ENCODE measurements at places on chromosomes 12 and 14.

DNA sequence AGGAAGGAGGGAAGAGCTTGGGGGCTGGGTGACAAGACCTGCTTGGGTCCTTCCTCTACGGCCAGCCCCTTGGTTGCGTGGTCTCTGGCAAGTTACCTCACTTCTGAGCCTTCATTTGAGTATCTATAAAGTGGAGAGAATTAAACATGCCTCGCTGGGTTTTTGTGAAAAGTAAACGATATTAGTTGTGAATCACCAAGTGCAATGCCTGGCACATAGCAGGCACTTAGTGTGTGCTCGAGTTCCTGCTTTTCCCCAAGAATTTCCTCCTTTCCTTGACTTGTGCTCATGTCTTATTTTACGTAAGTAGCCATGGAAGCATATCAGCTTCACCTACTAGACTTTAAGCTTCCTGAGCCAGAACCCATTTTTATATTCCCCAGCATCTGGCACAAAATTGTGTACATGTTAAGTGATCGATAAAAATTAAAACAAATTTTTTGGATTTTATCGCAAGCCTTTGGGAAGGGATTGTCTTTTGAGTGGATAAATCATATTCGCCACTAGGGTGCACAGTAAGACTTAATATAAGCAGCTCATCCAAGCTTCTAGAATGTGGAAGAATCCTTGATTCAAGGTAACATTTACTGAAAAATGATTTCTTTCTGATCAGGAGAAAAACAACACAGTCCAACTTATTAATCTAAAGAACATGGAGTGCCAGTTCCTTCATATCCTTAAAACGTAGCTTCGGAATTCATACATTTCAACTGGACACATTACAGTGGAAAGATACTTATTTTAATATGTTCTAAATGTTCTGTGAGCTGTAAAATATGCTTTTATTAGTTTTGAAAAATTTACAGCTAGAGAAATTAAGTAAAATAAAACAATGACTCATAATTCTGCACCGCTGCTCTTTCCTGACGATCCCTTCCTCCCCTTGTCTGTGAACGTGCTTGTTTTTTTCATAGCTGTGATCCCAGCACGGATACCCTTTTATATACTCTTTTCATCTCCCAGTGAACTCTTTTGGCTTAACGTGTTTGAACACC lies 62.0 kb downstream of the SLC25A47 start:
- no peaks in the 10 kb centered on the region for H3K4me1 ChIP-seq
- H3K27ac ChIP-seq, result no peak overlapping the region
- H3K27me3 ChIP-seq, result no peaks in the 10 kb centered on the region

DNA sequence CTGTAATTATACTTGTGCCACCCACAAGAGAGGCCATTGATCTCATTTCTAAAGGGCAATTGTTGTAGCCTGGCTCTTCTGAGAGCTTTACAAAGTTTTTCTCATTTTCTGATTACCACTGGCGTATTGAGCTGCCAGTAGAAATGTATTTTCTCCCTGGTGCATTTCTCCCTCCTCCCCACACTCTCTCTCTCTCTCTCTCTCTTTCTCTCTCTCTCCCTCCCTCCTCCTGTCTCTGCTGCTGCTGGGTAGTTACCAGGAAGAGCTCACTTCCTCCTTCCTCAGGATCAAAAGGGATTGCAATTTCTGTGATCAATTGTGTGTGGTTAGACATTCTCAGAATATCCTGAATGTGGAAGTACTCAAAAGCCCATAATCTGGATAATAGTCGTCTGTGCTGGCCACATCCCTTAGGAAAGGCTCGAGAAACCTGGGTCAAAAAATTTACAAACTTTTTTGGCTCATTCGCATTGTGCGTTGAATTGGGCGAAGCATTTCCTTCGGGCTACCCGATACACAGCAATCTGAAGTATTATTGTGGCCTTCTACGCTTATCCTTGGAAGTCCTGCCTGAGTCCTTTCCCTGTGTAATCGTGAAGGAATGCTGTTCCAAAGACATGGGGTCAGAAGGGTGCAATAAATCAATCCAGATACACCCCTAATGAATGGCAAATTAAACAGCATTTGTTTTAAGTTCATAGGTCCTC lies 254.8 kb downstream of the MSRB3 start:
- H3K27me3 ChIP-seq, result no peaks in the 10 kb centered on the region
- H3K36me3 ChIP-seq, result no peaks in the 10 kb centered on the region
- H3K27ac ChIP-seq, result no peak overlapping the region
- no peak for DNase-seq
- H3K4me1 ChIP-seq, result no peaks in the 10 kb centered on the region

DNA sequence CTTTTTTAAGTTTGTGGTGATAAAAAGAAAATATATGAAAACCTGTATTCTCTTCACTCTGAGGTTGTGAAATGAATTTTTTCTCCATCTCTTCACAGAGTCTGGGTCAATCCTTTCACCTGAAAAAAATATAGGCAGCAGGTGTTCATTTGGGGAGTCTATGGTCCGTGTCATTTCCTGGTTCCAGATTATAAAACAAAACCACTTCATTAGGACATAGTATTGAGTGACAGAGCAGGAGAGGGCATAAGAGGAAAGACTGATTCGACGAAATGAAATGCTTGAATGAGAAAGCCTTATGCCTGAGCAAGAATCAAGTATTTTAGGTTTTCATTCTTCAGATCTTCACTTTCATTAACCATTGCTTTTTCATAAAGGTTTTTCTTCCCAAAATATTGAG lies 51.8 kb upstream of the NUAK1 start:
- no peak for DNase-seq
- no peaks in the 10 kb centered on the region for H3K4me1 ChIP-seq
- no peak overlapping the region for H3K4me3 ChIP-seq
- no peak overlapping the region for H3K27ac ChIP-seq
- H3K27me3 ChIP-seq, result peaks cover 2% of the 10 kb centered on the region
- no peaks in the 10 kb centered on the region for H3K36me3 ChIP-seq

GRCh38 chr12:91880528-91880927 lies 265.1 kb downstream of the BTG1 start:
- H3K4me3 ChIP-seq, result no peak overlapping the region
- no peaks in the 10 kb centered on the region for H3K27me3 ChIP-seq
- H3K36me3 ChIP-seq, result no peaks in the 10 kb centered on the region
- H3K27ac ChIP-seq, result no peak overlapping the region

GRCh38 chr12:94621662-94622359 lies 28.5 kb downstream of the TMCC3 start:
- H3K36me3 ChIP-seq, result no peaks in the 10 kb centered on the region
- H3K27me3 ChIP-seq, result no peaks in the 10 kb centered on the region
- peak overlapping the region; percentile 52 for H3K4me3 ChIP-seq
- peak; percentile 67 for DNase-seq

DNA sequence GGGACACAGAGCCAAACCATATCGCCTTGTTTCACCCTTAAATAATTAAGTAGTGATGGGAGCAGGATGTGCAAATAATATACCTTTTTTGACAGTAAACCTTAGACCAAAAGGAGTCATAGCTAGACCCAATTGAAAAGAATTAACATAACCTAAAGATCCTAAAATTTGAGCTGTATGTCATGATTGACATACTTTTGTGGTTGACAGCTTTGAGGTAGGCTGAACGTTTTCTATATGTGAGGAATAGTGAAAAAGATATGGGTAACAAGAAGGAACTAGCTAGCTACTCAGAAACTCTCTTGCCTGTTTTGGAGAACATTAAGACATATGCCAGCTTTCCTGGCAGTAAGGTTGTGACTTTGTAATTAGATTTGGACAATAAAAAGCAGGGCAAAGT lies 320.6 kb downstream of the KCNC2 start:
- no peak overlapping the region for H3K4me3 ChIP-seq
- no peaks in the 10 kb centered on the region for H3K36me3 ChIP-seq

GRCh38 chr14:65164068-65164824 lies 61.9 kb upstream of the MAX start:
- no peak overlapping the region for H3K27ac ChIP-seq
- H3K27me3 ChIP-seq, result no peaks in the 10 kb centered on the region
- H3K4me1 ChIP-seq, result no peaks in the 10 kb centered on the region
- no peaks in the 10 kb centered on the region for H3K36me3 ChIP-seq

DNA sequence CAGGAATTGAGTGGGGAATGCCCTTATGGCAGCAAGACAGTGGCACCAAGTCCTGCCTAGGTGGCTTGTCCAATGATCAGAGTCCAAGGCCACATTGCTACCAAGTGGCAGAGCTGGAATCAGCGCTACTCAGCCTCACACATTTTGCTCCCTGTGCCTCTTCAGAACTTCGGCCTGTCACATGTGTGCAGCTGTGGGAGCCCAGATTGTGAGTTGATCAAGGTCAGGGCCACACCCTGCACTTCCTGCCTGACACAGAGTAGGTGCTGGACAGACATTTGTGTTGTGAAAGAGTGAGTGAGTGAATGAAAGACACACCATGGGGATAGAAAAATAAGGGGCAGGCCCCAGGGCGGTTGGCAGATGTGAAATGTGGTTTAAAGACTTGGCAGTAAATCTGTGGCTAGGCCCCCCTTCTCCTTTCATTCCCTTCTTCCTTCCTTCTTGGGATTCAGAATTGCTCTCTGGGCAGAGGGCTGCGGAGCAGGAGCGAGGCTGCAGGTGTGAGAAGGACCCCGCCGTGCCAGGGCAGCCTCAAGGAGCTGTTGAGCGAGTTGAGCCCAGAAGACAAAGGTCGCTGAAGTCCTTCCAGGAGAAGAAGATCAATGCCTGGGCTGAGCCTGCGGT lies 83.5 kb downstream of the SLC25A47 start:
- no peak overlapping the region for H3K27ac ChIP-seq
- H3K4me1 ChIP-seq, result peaks cover 6% of the 10 kb centered on the region
- no peaks in the 10 kb centered on the region for H3K27me3 ChIP-seq
- DNase-seq, result no peak
- no peaks in the 10 kb centered on the region for H3K36me3 ChIP-seq

Data from common myeloid progenitor, CD34-positive (primary cell).